Colonic mucosa (tissue), 4 donors: ENCODE measurements at places on chromosomes 16 and 17.

GRCh38 chr17:1554751-1555540 is 7.6 kb downstream of the PITPNA start:
- no peak for DNase-seq

DNA sequence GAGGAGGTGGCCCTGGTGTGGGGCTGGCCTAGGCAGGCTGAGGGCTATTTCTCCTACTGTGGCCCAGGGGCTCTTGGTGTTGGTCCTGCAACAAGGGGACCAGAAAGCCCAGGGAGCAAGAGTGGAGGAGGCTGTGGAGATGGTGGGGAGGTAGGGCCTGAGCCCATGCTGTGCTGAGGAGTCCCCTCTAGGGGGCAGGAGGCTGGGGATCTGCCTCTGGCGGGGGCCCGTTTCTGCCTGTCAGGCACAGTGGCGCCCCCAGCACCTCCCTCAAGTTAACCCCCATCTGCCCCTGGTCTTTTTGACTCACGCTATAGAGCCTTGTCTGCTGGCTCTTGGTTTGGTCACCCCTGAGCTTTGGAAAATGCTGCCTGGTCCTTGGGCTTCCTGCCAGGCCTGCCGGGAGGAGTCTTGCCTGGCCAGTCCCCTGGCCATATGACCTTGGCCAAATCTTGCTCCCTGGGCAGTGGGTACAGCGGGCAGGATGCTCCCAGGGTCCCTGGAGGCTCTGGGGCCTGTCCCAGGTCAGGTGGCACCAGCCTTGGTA is 5.9 kb downstream of the BAIAP2 start:
- DNase-seq: no peak

DNA sequence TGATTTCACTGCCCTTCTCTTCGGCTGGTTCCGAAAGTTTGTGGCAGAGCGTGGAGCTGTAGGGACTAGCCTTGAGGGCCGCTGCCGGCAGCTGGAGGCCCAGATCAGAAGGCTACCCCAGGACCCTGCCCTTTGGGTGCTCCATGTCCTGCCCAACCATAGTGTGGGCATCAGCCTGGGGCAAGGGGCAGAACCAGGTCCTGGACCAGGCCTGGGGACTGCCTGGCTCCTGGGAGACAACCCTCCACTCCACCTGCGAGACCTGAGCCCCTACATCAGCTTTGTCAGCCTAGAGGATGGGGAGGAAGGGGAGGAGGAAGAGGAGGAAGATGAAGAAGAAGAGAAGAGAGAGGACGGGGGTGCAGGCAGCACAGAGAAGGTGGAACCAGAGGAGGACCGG is 856 bp upstream of the CXCL16 start:
- DNase-seq: no peak

- no peak for DNase-seq
Measured at GRCh38 chr16:55565086-55565485, 1.4 kb upstream of the CAPNS2 start.

DNA sequence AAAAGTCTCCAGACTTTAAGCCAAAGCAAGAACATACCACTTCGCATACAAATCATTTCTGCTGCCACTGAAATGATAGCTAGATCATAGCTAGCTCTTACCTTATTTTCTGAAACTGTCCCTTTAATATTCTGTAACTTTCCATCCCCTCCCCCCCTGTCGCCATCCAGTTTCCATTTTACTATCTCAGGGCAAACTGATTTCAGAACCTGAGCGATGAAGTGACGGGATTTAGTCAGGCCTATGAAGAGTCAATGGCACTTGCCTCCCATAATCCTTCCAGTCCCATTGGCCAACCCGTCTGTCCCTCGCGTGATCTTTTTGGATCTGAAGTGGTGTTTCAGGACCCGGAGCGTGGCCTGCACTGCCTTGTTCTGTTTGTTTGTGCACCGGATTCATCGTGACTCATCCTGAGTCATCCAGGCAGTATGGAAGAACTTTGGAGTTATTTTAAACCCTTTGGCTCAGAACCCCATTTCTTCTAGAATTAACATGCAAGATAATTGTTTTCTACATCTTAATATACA is 199.8 kb upstream of the CHMP6 start:
- peak; percentile 60 for DNase-seq

DNA sequence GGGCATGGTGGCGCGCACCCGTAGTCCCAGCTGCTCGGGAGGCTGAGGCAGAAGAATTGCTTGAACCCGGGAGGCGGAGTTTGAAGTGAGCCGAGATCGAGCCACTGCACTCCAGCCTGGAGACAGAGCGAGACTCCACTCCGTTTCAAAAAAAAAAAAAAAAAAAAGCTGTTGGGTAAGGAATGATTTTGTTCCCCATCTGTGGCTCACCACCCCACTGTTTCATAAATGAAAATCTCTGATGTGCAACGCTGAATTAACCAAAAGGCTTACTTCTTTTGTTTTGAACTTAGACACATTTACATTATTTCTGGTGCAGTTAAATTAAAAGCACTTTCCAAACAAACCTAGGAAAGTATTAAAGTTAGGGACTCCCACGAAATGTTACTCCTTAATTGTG is 1.2 kb upstream of the METTL9 start:
- DNase-seq: no peak

- peak; percentile 58 for DNase-seq
Measured at GRCh38 chr17:82528484-82529265, 9.1 kb downstream of the FOXK2 start.

- DNase-seq: no peak
Measured at GRCh38 chr16:76653390-76654026, 376.3 kb downstream of the CNTNAP4 start.

GRCh38 chr17:5526821-5527598 is 40.6 kb downstream of the MIS12 start:
- DNase-seq: peak; percentile 32

DNA sequence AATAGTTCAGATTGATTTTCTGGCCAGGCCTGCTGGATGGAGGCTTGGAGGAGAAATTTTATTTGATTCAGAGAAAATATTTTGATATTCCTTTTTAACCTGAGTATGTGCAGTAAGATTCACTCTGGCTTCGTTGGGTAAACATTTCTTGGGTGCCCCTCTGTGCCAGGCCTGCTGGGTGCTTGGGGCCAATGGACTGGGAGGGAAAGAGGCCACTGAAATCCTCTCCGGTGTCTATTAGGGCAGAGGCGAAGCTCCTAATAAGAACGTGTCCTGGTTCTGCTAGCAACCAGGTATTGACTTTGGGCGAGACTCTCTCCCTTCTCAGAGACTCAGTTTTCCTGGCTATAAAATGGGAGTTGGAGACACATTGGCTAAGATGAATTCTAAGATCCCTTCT is 122.5 kb downstream of the CYLD start:
- no peak for DNase-seq

- no peak for DNase-seq
Measured at GRCh38 chr16:426906-427249, 1.4 kb downstream of the RAB11FIP3 start.

GRCh38 chr16:22190081-22190775 is 15.8 kb upstream of the EEF2K start:
- DNase-seq: peak; percentile 88

DNA sequence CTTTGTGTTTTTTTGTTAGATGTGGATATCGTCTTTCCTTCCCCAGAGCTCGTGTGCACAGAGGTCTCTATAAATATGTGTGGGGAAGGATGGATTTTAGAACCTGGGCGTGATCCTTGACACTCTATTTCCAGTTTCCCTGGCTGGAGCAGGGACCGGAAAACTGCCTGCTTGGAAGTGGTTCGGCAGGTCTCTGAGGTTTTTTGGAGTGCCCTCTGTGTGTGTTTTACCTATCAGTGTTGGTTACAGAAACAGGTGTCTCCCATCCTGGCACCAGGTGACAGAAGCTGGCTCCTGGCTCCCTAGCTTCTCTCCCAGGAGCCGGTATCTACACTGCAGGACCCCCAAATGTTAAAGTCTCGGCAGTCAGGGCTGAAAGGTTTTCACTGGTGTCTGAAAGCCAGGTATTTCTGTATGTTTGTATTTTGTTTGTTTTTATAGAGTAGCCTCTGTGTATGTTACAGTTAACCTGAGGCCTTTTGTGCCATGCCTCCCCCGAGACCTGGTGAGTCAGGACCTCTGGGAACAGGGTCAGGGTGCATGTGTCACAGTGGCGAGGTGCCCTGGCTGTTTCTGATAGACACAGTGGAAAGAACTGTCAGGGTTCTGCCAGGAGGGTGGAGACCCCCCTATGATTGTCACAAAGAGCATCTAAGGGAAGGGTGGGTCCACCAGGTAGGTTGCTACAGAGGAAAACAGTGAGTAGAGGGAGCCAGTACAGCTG is 31.3 kb downstream of the ZC3H18 start:
- no peak for DNase-seq

DNA sequence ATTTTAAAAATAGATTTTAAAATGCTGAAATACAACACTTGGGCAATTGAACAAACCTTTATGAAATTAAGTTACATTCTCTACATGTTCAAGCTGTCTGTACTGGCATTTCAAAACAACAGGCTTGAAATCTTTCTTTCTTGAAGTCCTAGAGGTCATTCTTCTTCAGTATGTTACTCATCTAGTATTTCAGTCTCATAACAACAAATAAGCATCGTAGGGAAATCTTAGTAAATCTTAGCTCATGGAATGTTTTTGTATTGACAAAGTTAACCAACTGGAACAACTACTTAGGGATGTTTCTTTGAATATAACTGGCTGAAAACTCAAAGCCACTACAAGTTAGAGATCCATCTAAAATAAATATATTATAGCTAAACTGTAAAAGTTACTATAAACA is 96.6 kb downstream of the KIF2B start:
- DNase-seq: no peak

- no peak for DNase-seq
Measured at GRCh38 chr16:84826558-84826941, 6.8 kb downstream of the CRISPLD2 start.

DNA sequence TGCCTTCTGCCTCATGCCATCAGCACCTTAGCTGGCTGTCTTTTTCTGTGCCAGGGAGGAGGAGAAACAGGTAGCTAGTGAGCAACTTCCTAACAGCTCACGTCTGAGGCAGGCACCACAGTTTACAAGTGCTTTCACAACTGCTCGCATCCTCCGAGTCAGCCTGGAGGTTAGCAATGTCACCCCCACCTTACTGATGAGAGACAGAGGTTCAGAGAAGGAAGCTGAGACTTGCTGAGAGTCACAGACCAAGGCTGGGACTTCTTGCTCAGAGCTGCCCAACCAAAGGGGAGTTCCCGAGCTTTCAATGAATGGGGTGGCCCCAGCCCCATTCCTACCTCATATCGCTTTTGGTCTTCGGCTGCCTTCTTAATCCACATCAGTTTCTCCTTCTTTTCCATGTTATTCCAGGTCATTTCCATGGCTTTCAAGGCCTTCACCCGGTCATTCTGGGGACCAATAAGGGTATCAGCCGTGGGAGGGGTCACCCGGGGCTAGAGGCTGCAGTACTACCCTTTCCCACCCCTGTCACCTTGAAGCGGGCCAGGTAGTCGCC is 9.6 kb downstream of the UBTF start:
- DNase-seq: no peak

GRCh38 chr16:7513429-7513828 is 180.8 kb downstream of the RBFOX1 start:
- no peak for DNase-seq

DNA sequence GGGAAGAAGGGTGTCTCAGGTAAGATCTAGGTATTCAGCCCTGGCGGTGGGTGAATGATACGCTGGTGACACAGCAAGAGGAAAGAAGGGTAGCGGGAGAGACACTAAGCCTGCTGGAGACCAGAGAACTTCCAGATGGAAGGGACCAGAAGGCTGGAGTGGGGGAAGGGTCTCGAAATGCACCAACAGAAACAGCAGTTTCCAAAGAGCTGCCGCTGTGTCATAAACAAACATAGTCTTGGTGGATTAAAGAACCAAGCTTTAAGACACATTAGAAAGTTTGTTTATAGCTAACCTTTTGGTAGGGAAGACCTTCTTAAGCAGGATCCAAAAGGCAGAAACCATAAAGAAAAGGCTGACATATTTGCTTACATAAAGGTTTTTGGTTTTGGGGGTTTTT is 20.9 kb downstream of the TRPV3 start:
- DNase-seq: no peak

- no peak for DNase-seq
Measured at GRCh38 chr16:86157616-86158247, 258.8 kb downstream of the IRF8 start.

DNA sequence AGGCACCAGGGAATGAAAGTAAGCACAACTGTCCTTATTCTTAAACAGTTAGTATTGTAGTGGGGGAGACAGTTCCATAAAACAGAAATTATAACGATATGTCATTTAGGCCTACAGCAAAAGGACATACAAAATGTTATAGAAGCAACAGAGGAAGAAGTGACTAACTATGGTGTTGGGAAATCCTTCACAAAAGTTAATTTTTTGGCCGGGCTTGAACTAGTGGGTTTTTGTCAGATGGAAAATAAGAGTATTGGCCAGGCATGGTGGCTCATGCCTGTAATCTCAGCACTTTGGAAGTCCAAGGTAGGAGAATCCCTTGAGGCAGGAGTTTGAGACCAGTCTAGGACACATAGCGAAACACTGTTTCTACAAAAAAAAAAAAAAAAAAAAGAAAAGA is 127.8 kb downstream of the SSH2 start:
- no peak for DNase-seq

DNA sequence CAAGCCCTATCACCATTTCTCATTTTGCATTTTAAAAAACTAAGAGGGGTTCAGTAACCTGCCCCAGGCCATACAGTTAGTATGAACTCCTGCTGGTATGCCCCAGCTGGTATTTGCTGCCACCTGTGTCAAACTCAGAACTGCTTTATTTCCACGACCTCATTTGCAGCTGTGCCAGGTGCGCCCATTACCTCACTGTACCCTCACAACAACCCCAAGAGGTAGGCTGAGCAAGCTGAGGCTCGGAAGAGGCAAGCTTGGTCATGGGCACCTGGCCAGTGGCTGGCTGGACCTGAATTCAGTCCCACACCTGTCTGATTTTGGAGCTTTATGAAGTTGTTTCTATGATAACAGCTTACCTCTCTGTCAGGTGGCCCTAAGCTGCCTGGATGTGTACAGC is 7.6 kb downstream of the EPN2 start:
- DNase-seq: no peak

DNA sequence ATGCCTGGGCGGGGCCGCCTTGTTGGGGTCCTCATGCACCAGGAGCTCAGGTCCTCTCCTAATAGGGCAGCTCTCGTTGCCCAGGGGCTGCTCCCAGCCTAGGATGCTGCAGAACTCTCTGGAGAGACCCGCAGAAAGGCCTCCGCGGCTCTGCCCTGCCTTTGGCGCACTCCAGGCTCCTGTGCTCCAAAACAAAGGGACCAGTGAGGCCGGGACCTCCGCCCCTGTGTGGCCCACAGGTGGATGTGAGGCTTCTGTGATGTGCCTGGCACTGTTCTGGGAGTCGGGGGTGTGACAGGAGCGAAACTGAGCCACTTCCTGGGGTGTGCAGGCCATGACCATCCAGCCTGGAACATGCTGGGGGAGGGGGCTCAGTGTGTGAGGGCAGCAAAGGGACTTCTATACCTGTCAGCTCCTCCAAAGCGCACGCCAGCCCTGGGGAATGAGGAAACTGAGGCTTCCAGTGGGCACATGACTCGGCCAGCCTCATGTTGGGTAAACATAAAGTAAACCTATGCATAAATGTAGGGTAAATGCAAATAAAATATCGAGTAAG is 153.2 kb downstream of the IRF8 start:
- no peak for DNase-seq
